Naive thymus-derived CD8-positive, alpha-beta T cell (primary cell): ENCODE measurements at places on chromosomes 5 and 9. TPM values are rescaled to one million over a fixed set of nuclear protein-coding genes. Genes with fewer than 3 reads are reported as not detected.

Gene SLC27A6
- polyA plus RNA-seq: not detected

DNA sequence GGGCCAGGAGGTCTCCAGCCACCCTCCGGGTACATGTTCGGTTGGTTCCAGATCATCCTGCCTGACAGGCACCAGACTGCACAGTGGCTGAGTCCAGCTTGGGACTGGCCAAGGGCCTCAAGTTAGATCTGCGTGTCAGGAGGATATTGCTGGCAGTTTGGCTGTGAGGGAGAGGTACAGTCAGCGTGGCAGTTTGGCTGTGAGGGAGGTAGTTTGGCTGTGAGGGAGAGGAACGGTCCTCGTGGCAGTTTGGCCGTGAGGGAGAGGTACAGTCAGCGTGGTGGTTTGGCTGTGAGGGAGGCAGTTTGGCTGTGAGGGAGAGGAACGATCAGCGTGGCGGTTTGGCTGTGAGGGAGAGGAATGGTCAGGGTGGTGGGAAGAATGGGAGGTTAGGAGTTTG, 39.0 kb downstream of the CACNA1B start:
- no peak for DNase-seq

DNA sequence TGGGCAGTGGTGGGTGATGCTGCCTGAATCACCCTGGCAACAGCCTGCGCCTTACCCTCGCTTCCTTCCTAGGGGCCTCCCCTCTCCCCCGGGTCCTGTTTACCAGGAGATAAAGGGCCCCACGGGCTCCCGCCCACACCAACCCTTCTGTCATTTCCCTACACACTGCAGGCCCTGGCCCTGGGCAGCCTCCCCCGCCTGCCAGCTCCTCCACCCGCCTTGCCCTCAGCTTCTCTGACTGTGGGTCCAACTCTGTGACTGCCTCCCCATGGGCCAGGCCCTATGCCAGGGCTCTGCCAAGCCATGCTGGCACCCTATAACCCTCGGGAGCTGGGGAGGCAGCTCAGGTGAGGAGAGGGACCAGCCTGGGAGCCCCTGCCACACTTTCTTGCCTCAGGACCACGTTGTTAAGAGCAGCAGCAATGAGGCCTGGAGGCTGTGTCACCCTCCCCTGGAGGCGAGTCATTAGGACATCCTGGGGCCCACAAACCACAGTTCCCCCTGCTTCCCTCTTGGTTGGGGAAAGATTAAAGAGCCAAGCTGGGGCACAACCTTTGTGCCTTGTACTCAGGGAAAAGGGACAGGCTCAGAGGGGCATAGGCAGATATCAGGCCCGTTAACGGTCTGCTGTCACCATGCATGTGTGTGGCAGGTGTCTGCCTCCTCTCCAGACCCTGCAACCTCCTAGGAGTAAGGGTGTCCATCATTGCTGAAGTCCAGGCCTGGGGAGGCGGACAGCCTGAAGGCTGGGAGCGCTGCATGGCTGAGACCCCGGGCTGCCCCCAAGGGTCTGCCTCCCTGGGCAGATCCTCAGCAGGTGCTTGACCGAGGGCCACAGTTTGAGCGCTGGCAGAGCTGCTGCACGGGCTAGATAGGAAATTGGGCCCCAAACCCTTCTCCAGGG, 2.8 kb downstream of the MGAT4B start:
- no peak for DNase-seq

Gene CXCL14
- polyA plus RNA-seq: not detected

- DNase-seq: no peak
These were observed 350 bp upstream of the SLC25A46 start for GRCh38 chr5:110738503-110738811.

DNA sequence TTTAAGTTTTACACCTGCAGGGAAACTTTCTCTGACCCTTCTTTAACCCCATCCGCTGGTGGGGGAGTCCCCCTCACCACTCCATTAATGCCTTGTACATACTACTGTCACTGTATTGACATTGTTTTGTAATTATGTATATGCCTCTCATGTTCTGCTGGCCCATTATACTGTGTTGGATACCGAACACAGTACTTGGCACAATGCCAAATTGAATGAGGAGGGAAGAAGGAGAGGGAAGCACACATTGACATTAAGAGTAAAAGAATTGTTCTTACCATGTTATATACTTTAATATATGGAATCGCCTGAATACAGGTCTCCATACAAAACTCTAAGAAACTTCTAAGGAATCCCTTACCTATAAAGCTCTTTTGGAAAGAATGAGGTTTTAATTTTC, 73.6 kb upstream of the GRHPR start:
- DNase-seq: no peak

Gene MAMDC2
- polyA plus RNA-seq: not detected

Gene RETREG1
- 126 TPM for polyA plus RNA-seq

DNA sequence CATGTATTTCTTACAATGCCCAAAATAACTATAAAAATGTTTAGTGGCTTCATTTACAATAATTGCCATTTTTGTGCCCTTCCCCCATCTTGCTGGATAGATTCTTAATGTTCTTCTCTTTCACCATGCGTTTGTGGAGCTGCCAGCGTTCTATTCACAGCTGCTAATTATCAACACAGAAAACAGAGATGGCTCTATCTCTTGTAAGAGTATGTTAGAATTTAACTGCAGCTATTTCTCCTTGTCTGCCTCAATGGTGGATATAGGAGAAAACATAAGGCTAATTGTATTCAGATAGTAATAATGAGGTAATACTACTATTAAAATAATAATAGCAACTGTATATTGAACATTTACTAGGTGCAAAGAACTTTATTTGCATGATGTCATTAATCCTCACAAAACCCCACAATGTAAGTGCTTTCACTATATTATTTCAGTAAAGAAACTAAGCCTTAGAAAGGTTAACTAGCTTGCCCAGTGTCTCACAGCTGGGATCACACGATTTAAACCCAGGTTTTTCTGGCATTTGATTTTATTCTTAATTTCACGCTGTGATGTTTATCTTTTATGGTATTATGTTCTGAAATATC, 50.1 kb downstream of the JAKMIP2 start:
- DNase-seq: no peak

Gene PCDHA8
- polyA plus RNA-seq: not detected
